Endothelial cell of umbilical vein (primary cell): ENCODE measurements at places on chromosomes 5 and 9. TPM values are rescaled to one million over a fixed set of nuclear protein-coding genes. Genes with fewer than 3 reads are reported as not detected.

DNA sequence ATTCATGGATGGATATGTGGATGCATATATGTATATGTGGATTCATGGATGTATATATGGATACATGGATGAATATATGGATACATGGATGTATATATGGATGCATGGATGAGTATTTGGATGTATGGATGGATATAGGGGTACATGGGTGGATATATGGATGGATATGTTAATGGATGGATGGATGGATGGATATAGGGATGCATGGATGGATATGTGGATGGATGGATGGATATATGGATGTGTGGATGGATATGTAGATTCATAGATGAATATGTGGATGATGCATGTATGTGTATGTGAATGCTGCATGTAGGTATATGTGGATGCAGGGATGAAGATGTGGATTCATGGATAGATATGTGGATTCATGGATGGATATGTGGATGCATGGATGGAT lies 53.4 kb upstream of the SYNPO start:
- DNase-seq: no peak

FRMPD1 gene
- not detected in 2 replicates for polyA plus RNA-seq

DNA sequence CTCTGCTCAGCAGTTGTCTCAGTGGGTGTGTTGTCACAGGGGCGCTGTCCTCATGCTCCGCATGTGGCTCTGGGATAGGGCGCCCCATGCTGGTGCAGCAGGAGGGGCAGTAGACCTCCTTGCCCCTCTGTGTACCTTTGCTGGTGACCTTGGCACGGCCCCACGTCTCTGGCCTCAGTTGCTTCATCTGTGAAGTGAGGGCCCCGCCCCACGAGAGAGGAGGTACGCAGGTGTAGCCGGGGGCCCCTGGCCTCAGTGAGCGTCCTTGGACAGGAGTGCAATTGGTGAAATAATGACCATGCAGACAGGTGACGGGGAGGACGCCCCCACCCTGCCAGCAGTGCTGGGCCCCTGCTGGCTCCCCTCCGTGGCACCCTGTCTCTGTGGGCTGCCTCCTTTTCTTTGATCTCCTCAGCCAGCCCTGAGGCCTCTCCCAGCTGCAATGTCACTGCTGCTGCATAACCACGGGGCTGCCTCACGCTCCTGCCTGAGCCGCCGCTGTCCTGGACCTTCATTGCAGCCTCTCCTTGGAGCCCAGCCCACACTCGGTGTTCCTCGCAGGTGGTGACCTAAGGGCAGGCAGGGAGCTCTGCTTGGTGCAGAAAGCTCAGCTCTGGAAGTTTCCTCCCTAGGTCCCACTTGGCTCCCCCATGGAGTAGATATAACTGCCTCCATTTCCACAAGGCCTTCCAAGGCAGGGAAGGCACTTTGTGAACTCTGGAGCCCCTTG lies 57.3 kb downstream of the PHF2 start:
- no peak for DNase-seq

CAVIN4 gene
- 0.43 and 0.61 TPM in 2 replicates for polyA plus RNA-seq

GRCh38 chr5:164747371-164747770 lies 1242.0 kb downstream of the MAT2B start:
- DNase-seq: no peak

DNA sequence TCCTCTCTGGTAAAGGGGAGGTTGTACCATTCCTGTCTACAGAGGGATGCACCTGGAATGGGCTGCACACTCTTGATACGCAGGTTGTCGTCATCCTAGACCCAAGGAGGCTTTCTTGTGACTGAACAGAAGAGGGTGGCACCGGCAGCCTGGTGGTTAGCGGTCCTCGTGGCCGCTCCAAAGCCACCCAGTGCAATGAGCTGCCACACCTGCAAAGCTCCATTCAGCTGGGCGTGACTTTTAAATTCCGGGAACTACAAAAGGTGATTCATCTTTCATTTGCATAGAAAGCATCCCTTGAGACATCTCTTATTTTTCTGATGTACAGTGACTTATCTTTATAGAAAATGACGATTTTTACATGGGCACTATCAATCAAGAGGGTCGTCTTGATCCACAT lies 286.1 kb upstream of the IRX1 start:
- DNase-seq: no peak

AMBP gene
- not detected in 2 replicates for polyA plus RNA-seq

GRCh38 chr5:119752921-119753886 lies 123.8 kb downstream of the FAM170A start:
- no peak for DNase-seq

GRCh38 chr9:95116002-95116807 lies 201.3 kb downstream of the FANCC start:
- DNase-seq: no peak

- DNase-seq: peak; percentile 42
Measured at GRCh38 chr5:115532517-115532916, 12.1 kb downstream of the FEM1C start.

GRCh38 chr5:60248901-60249300 lies 355.4 kb upstream of the PDE4D start:
- DNase-seq: no peak

SLC34A3 gene
- polyA plus RNA-seq: not detected in 2 replicates

DNA sequence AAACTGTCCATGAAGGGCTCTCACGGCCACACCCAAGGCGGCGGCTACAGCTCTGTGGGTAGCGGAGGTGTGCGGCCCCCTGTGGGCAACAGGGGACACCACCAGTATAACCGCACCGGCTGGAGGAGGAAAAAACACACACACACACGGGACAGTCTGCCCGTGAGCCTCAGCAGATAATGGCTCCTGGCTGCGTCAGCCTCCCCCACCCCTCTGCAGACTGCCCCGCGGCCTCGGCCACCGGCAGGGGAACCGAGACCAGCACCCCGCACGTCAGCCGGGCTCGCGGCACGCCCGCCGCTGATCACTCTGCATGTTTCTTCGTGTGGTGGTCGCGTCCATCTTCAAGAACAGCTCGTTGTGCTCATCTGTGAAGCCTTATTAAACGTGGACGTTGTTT lies 41.5 kb downstream of the TENT4A start:
- DNase-seq: no peak

DNA sequence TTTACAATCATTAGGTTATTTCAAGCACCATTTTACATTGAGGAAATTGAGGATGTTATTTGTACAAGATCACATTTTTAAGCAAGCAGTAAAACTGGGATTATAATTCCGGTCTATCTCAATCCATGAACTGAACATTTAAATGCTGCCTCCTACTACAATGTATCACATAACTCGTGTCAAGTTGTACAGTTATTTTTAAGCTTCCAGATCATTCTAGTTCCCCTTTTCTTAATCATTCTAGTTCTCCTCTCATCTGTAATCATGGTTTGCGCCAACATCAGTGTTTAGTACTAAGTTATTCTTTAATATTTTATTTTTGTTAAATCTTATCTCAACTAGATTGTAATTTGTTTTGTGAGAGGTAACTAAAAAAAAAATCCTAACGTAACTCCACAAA lies 2.4 kb upstream of the UHRF2 start:
- no peak for DNase-seq

- no peak for DNase-seq
Measured at GRCh38 chr9:105313238-105313637, 68.8 kb downstream of the SLC44A1 start.

DNA sequence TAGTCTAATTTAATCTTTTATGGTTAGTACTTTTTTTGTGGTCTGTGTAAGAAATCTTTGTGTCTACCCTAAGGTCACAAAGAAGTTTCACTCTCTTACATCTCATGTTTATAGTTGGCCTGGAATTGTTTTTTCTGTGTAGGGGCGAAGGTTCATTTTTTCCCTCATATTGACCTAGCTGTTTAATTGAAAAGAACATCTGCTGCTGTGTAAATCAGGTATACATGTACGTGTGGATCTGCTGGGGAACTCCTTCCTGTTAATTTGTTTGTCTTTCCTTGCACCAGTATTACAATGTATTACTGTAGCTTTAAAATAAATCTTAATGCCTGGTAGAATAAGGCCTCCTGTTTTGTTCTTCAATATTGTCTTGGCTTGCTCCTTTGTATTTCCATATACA lies 37.8 kb downstream of the EXOSC2 start:
- no peak for DNase-seq

CORO2A gene
- 0.29 and 0.35 TPM in 2 replicates for polyA plus RNA-seq

GRCh38 chr5:143207563-143208364 lies 195.7 kb downstream of the NR3C1 start:
- peak; percentile 61 for DNase-seq

CD180 gene
- not detected in 2 replicates for polyA plus RNA-seq

DNA sequence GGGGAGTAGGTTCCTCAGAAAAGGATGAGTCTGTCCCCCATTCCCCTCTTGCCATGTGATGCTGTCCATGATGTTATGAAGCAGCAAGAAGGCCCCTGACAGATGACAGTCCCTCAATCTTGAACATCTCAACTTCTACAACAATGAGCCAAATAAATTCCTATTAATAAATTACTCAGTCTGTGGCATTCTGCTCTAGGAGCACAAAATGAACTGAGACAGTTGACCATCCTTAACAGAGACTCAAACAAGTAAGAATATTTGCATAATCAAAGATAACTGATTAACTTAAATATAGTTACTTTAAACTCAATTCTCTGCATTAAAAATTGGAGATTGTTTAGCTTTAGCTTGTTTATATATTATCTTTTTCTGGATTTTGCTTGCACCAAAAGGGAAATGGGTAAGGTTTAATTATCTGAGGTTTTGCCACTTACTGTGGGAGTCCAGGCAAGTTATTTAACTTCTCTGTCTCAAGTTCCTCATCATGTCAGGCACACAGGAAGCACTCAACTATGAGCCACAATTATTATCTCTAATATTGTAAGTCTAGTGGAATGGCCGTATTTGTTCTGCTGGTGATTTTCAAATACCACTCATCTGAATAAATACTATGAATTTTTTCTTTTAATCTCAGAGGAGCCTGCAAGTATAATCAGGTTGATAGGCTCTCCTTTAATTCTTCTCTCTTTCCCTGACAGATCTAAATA lies 162.9 kb downstream of the TSSK1B start:
- DNase-seq: peak; percentile 43

DNA sequence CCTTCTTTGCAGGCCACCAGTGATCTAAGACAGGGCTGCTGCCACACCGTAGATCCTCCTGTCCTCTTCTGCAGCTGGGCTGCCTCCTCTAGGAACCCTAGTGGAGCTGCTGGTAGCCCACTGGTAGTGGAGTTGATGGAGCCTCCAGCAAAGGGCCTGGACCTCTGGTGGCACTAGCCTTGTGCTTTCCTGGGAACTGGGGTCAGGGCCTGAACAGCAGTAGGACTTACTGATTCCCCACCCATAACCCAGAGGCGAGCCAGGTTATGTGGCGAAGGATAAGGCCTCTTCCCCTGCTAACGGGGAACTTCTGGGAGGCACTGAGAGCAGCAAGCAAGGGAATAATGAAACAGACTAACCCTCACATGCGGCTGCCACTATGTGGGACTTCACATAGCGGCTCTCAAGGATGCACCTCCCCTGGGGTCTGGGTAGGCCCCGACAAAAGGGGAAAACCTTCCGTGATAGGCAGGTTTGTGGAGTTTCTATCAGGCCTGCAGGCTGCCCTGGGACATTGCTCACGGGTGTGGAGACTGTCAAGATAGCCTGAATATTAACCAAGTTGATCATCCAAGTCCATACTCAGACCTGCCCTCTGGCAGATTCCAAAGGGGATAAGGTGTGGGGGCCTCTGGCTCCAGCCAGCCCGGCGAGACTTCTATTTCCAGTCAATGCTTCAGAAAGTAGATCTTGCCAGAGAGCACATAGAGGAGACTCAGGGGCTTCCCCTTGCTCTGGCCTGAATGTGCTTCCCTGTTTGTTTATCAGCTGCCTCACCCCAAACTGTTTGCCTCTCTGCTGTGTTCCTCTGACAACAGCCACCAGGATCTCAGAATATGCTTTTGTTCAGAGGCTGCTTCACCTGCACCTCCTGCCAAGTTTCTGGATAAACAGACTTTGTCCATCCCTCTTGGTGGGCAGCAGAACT lies 7.4 kb downstream of the SLC22A4 start:
- no peak for DNase-seq

UBE2QL1 gene
- polyA plus RNA-seq: 0.04 and 0.05 TPM in 2 replicates

CTNND2 gene
- not detected in 2 replicates for polyA plus RNA-seq

KCNMB1 gene
- 0.15 and 0.19 TPM in 2 replicates for polyA plus RNA-seq

GRCh38 chr5:123599171-123599570 lies 87.2 kb downstream of the CSNK1G3 start:
- no peak for DNase-seq

DNA sequence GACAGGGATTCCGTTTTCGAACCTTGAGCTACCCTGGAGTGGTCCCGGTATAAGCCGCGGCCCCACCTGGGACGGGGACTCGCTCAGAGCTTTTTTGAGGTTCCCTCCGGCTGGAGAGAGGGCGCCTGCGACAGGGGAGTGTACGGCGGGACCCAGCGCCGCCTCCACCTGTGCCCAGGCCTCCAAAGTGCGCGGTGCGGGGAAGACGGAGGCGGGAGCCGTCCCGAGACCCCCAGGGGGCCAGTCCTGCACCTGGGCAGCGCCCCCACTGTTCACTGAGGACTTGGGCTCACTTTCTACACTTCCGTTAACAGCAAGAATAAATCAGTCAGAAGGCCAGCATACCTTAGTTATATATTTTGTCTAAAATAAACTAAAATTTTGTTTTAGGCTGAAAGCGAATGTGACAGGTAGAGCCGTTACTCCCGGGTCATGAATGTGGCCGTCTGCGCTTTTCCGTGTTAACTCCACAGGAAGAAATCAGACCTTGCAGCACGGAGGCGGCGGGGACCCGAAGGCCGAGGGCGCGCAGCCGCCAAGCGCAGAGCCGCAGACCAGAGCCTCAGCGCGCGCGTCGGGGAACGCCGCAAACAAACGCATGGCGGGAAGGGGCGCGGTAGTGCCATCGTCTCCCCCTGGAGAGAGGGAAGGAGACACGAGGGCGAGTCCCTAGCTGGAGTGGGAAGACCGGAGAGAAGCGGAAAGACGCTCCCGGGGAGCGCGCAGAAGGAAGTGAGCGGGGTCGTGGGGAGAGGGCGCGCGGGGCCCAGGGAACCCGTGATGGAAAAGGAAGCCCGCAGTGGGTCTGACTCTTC lies 14.1 kb downstream of the TRIM7 start:
- no peak for DNase-seq

GRCh38 chr5:1333986-1334385 lies 10.9 kb downstream of the CLPTM1L start:
- DNase-seq: no peak

NR2F1 gene
- polyA plus RNA-seq: 33.4 and 38.7 TPM in 2 replicates

DNA sequence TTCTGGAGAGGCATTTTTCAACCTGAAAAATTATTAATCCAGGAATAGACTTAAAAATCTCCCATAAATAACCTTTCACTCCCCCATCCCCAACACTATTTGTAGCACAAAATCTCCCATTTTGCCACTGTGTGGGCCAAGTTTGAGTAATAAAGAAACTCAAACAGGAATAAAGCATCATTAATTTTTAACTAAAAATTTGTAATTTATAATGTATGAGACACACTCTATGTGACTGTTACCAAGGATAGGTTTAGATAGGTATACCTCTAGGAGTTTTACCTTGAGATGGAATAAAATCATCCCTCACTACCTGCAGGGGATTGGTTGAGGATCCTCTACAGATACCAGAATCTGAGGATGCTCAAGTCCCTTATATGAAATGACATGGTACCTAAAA lies 30.1 kb downstream of the CHD1 start:
- DNase-seq: no peak

ATOSB gene
- polyA plus RNA-seq: 58.0 and 69.6 TPM in 2 replicates

- no peak for DNase-seq
Measured at GRCh38 chr9:38017149-38017884, 51.7 kb downstream of the SHB start.

C5orf63 gene
- 1.3 and 1.4 TPM in 2 replicates for polyA plus RNA-seq
